A549 treated with DMSO at 1 μM for 4 hours (cell line): ENCODE measurements at places on chromosomes 1 and 21. TPM values are rescaled to one million over a fixed set of nuclear protein-coding genes. Genes with fewer than 3 reads are reported as not detected.

ST6GALNAC5 gene
- total RNA-seq: not detected in 5 replicates

TFF2 gene
- total RNA-seq: not detected in 5 replicates

AMY1C gene
- total RNA-seq: not detected in 5 replicates

C1orf141 gene
- total RNA-seq: not detected in 5 replicates

EDARADD gene
- 2.7 to 3.2 TPM (median 3.1 TPM) in 5 replicates for total RNA-seq

TSPAN2 gene
- 0.80 to 1.8 TPM (median 1.0 TPM) in 5 replicates for total RNA-seq

AADACL3 gene
- total RNA-seq: not detected in 5 replicates
